ENCODE measurements at places on chromosomes 4 and X.

DNA sequence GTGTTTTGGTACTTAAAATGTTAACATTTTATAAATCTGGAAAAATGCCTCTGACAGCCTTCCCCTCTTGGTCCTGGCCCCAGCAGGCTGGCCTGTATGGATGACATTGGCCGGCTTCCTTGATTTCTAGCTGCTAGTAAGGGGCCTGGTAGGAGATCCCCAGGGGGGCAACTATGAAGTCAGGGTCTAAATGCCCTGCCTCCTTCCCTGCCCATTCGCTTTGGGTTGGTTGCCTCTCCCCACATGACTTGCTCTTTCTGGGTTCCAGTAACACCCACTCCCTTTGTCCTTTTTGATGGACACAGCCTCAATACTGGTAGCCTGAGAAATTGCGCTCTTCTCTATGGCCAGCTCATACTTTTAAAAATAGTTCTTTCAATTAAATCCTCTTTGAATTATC is 78.0 kb upstream of the MAD2L1 start:
- no peak for DNase-seq

- DNase-seq: no peak
Measured at GRCh38 chrX:154833746-154834274, 652 bp downstream of the SMIM9 start.

DNA sequence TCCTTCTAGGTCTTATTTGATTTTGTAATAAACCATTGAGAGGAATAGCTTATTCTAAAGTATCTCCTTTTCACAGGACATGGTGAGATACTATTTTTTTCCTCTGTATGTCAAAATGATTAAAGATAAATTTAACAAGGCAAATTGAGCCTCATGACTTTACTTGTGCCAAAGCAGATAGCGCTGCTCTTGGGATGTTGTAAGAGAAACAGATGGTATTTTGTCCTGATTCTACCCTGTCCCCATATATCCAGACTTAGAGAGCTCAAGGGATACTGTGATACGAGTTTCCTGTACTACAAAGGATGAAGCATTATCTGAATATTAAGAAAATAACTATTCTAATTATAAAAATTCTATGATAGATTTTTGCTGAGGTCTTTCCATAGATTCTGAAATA is 34.0 kb downstream of the EMCN start:
- no peak for DNase-seq

DNA sequence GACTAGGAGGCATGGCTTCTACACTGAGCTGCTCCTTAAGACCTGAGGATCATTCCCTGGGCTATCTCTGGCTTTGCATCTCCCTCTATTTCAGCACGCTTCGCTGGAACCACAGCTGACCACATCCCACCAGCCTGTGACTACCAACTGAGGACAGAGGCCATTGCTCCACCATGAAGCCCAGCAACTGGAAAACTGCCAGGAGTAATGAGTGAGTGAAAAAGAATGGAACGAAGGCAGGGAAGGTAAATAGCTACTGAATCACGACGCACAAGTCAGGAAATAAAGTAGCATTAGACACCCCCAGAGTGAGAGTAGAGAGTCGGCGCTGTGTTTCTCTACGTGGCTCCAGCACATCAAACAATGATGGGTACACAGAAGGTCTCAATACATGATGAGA is 314.7 kb downstream of the LDB2 start:
- DNase-seq: no peak

DNA sequence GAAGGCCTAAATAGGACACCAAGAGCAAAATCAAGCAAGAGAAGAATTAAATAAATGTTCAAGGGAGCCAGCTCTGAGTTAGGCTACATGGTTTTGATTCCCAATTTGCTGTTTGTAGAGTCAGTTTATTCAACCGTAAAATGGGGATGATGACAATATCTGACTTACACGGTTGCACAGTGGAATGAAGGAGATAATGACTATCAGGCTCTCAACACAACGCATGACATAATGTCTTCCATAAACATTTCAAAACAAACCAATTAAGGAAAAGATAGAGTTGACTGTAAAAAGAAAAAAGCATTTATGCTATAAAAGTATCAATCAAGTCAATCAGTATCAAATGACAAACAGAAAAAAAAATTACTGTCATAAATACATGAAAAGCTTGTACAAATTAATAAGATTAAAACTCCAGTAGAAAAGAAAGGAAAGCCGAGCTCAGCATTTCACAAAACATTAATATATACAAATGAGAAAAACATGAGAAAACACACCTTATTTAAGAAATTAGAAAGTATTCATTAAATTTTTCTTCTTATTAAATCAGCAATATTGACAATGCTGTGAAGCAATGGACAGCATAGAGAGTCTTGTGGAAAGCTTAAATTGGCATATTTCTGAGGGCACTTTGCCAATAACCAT is 179.0 kb downstream of the SCFD2 start:
- no peak for DNase-seq

- no peak for DNase-seq
Measured at GRCh38 chrX:41064018-41064417, 21.2 kb upstream of the USP9X start.

- DNase-seq: no peak
Measured at GRCh38 chr4:41638866-41639265, 100.9 kb downstream of the LIMCH1 start.

DNA sequence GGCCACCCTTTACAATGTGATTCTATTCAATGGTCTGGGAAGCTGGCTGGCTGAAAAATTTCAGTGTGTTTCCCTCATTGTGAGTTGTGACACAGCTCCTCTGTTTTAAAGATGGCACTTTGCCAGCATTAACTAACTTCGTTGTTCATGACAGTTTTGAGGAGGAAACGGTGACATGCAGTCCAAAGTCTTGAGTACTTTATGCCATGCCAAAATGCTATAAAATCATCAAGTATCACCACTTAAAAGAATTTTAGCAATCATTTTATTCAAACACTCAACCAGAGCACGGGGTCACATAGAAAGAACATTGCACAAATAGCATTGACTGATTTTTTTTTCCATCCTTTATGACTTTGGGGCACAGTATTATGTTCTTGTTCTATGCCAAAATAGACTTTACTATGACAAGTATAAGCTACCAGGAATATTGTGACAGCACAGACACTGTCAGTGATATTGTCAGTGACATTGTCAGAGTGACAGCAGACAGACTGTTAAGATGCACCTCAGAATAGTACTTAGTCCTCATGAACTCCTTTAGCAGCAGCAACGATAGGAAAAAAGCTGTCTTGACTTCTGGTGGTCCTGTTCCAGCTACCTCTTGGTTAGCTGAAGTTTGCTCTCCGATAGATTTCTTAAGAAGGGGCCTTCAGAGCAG is 46.7 kb downstream of the CXCL13 start:
- no peak for DNase-seq

- DNase-seq: no peak
Measured at GRCh38 chrX:24661292-24661691, 14.1 kb upstream of the PCYT1B start.

DNA sequence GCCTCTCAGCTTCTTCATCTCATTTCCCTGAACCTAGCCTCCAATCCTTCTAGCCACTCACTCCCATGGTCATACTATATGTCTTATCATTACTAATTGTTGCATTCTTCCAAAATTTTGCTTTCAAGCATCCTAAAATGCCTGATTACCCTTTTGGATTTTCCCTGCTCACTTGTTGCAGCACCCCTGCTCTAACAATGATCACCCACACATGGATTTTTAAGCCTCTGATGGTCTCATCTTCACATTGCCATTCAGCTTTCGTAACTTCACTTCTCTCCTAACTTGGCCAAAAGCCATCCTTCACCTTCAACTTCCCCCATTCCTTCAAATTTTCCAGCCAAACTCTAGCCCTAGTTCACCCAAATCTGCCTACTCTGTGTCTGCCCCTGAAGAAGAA is 33.8 kb upstream of the MGST2 start:
- no peak for DNase-seq

GRCh38 chrX:151754047-151754429 is 19.5 kb downstream of the CNGA2 start:
- no peak for DNase-seq

DNA sequence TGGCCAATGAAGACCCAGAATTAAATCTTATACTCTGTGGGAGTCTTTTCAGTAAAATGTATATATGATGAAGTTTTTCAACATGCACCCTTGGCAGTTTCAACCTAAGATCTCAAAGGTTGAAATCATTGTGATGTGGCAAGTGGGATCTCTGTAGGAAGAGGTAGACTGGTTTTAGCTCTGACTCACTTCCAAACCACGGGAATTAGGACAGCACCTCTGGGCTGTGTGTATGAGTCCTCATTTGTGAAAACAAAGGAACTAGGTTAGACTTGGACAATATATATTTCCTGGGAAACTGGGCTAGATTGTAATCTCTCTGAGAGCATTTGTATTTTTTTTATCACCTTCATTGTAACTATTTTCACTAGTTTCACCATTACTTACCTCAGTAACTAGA is 333.0 kb downstream of the ADGRL3 start:
- DNase-seq: no peak

DNA sequence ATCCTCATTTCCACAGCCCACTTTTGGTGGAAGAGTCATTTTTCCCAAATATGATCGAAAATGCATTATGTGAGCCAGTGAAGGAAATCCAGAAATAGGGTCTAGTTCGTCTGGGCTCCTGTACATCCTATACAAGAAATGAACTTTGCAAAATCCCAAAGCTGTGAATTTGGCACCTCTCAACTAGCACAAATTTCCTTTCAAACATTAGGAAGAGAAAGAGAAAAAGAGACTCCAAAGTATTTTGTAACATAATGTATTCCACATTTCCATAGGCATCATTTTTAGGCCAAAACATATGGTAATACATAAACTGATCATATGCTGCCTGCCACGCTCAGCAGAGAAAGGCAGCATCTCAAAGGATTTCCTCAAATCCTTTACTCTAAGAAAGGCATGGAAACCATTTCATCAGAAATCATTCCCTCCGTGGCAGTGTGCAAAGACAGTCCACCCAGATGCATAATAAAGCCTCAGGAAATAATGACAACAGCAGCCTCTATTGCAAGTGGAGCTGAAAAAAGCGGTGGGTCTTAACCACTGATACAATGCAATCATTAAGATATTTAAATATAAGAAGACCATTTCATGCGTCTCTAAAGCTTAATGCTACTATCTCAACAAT is 56.8 kb downstream of the ANOS1 start:
- DNase-seq: no peak

DNA sequence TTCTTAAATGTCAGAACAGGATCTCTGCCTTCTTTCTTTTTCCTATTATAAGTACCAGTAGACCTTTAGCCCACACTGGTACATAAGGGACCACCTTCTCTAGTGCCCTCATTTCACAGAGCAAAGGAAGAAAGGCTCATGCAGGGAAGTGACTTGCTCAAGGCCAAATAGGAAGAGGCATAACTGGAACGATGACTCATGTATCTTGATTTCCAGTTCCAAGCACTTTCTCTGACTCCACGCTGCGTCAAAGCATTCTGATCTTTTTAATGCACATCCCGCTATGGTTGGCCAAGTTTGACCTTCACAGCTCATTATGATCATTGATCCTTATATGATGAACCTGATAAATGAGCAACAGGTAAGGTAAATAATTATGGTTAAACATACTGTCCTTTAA is 542.0 kb downstream of the GBA3 start:
- DNase-seq: no peak

DNA sequence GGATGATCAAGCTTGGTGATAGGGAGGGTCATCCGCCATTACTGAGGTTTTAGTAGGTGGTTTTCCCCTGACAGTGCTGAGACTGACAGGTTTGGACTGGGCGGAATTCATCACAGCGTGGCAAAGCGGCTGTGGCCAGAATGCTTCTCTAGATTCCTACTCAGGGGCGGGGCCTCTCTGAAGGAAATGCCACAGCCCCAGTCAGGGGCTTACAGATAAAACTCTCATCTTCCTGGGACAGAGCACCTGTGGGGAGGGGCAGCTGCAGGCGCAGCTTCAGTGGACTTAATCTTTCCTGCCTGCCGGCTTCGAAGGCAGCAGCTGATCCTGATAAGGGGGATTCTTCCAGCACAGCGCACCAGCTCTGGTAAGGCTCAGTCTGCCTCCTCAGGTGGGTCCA is 316.7 kb downstream of the RPA4 start:
- DNase-seq: no peak

- no peak for DNase-seq
Measured at GRCh38 chrX:137166591-137166990, 132.8 kb upstream of the GPR101 start.

DNA sequence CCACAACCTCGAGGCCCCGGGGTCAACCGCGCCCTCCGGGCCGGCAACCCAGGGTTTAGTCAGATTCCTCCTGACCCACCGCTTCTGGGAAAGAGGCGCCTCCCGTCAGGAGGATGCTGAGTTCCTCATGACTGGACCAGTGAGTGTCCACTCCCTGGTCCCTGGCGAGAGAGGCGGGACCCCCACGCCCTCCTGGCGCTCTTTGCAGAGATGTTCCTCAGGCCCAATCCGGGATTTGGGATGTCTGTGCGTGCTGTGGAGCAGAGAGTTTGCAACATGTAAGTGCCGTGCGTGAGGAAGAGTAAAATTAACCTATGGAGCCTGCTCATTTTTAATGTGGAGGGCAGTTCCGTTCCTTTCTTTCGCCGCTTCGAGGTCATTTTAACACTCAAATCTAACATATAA is 824 bp upstream of the UGDH start:
- DNase-seq: no peak

DNA sequence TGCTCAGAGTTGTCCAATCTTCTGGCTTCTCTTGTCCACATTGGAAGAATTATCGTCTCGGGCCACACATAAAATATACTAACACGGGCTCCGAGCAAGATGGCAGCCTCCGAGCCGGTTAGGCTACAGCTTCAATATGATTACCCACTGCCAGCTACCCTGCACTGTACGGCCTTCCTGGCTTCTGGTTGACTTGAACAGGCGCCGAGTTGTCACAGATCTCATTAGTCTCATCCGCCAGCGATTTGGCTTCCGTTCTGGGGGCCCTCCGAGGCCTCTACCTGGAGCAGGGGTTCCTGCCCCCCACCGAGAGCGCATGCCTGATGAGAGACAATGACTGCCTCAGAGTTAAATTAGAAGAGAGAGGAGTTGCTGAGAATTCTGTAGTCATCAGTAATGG is 101.2 kb upstream of the NUDT6 start:
- no peak for DNase-seq

DNA sequence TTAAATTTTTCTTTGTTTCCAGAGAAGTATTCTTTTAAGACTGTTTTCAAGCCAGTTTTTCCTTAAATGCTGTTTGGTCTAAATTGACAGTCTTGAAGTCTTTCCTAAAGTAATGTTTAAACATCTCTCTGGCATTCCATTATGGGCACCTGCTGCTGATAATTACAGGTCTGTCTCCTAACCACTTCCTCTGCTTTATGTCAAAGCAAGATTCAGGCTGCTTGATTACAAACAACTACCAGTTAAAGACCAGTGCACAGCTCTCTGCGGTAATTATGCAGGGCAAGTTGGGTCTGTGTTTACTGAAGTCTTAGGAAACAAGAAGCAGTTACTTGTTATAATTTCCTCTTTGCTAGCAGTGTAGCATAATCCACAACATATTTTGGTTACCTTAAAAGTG is 17.6 kb downstream of the UNC5C start:
- DNase-seq: no peak

GRCh38 chr4:141155586-141155985 is 22.3 kb upstream of the RNF150 start:
- DNase-seq: no peak

DNA sequence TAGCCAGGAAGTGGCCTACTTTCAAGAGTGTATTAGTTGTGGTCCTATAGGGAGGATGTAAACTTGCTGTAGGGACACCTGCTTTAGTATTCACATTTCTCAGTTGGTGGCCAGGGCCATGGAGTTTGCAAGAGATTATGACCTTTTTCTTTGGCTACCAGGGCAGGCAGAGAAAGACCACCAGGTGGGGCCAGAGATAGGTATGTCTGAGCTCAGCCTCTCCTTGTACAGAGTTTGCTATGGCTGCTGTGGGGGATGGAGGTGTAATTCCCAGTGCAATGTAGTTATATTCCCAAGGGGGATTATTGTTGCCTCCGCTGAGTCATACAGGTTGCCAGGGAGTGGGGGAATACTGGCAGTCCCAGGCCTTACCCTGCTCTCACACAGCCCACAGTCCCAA is 26.3 kb upstream of the DACH2 start:
- no peak for DNase-seq

Data from type B pancreatic cell (in vitro differentiated cells).